Esophagus muscularis mucosa (tissue), 4 donors: ENCODE measurements at places on chromosomes 16 and 17. TPM values are rescaled to one million over a fixed set of nuclear protein-coding genes. Genes with fewer than 3 reads are reported as not detected.

GRCh38 chr17:79952265-79952877 is 83.3 kb downstream of the TBC1D16 start:
- no peak for DNase-seq

DNA sequence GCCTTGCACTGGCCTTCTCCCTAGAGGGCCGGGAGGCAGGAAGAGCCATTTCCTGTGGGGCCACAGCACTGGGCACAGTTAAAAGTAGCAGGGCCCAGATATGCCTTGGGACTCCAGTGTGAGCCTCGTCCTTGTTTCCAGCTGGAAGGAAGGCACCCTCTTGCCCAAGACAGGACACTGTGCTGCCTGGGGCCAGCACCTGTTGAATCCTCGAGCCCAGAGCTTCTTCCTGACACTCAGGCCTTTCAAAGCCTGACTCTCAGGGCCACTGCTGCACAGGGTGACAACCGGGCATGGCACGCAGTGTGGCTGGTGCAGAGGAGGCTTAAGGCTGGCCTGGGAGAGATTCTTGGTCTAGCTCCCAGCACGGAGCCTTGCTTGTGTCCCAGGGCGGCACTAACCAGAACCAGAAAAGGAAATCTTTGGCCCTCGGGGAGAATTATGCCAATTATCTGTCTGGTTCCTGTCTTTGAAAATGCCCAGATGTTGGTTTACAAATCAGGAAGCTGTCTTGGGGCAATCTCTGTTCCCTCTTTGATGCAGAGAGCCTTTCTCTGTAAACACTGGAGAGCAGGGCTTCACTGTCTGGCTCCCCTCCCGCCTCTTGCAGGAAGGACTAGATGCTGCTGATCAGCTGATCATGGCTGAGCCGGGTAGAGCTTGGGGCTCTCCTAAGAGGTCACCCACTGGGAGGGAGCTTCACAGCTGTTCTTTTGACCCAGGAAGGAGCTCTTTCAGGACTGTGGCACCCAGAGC is 11.1 kb downstream of the LDHD start:
- no peak for DNase-seq

DNA sequence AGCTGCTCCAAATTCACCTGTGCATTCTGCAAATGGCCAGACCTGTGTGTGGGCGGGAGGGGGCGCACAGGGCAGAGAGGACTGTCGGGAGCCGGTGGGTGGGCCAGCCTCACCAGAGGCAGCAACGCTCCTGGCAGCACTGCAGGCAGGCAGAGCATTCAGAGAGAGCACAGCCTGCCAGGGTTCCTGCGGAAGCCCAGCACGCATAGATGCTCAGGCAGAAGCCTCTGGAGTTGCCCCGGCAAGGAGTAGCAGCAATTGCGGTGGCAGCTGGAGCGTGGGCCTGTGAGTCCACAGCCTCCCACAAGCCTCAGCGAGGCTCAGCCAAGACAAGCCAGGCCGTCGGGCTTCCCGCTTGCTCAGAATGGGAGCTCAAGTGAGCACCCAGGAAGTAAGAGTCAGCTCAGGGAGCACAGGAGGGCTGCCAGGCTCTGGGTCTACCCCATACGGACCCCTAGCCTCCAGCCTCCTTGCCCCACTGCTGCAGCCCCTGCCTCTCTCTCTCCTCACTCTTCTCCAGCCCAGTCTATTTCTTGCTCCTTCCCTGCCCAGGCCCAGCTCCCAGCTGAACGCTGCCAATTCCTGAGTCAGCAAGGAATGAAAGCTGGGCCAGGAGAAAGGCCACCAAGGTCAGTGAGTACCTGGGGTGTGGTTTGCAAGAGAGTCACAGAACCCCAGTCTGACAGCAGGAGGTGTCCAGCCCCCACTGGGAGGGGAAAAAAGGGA is 9.6 kb downstream of the EMC6 start:
- no peak for DNase-seq

DNA sequence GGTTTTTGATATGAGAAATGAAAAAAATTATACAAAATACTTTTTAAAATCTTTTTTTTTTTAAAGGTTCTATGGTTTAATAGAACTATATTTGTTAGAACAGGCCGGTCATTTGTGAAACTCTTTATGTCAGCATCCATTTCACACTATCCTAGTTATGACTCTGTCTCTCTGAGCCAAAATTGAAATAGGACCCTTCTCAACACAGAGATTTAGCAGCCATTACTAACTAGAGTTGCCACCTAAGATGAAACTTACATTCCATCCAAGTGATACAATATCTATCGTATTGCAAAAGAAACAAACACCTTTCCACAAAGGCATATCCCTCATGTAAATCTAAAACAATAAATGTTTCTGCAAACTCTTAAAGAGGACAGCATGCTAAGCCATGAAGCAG is 249.8 kb downstream of the CDH11 start:
- no peak for DNase-seq

DNA sequence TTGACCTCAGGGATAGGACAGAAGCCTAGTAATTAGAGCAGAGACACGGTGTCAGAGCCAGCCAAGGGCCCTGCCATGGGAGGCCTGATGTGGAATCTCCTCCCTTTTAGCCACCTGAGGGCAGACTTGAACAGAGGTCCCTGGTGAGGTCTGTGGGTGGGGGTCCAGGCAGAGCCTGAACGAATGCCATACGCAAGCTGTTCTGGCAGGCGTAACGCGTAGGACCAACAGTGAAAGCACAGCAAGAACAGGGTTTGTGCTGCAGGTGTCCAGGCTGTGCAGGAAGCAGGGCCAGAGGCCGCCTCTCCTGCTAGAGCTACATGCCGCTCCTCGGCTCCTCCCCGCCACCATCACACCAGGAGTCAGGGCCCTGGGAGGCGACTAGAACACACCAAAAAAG is 81.9 kb upstream of the TBX2 start:
- no peak for DNase-seq

DNA sequence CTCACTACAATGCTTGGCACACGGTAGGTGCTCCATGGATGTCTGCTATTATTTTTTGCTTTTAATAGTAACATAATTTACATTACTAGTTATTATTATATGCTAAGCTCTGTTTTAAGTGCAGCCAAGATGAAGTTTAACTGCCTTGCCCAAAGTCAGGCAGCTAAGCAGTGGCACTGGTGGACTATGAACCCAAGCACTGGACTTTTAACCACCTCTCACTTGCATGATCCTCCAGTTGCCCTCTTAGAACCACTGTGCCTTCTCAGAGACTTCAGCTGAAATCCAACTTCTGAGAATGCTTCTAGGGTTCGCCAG is 1.5 kb upstream of the ZNF207 start:
- no peak for DNase-seq

- no peak for DNase-seq
These were observed 14.9 kb downstream of the RCVRN start for GRCh38 chr17:9890124-9890523.

The AHSP gene
- total RNA-seq, result not detected

- DNase-seq, result no peak
These were observed 93.8 kb upstream of the RPRML start for GRCh38 chr17:47072886-47073285.

- DNase-seq, result no peak
These were observed 4.7 kb downstream of the DLX3 start for GRCh38 chr17:49990331-49990730.

GRCh38 chr16:4426021-4426684 is 485 bp downstream of the DNAJA3 start:
- DNase-seq, result no peak

The ALOX15 gene
- total RNA-seq, result not detected

DNA sequence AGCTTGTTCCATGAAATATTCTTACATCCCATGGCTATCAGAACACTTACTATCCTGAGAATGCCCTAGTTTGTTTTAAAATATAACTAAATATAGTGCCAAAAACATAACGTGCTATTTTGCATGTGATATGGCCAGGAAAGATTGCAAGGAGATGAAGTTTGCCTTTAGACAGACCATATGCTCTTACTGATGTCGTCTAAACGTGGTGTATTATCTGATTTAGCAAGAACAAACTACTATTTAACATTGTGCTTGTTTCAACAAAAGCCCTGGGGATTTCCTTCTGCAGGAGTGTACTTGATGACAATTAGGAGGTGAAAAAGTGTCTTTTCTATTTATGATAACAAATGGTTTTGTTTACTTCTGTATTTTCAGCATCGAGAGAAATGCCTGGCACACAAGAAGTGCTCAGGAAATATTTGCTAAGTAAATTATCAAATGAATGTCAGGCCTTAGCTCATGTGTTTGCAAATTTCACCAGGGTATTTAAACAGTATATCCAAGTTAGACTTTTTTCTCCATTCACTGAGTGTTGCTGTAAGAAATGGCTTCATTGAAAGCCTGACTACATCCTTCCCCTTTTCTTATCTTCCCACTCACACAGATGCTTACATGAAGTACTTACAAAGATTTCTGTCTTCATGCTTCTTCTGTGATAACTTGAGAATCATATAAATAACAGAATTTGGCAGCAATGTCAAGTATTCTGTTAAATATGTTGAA is 1033.6 kb downstream of the CDH8 start:
- no peak for DNase-seq
